ENCODE measurements at places on chromosomes 6 and 20. TPM values are rescaled to one million over a fixed set of nuclear protein-coding genes. Genes with fewer than 3 reads are reported as not detected.

SLC32A1 gene
- total RNA-seq, result 0.09 TPM

MRPL14 gene
- total RNA-seq, result 47.5 TPM

LPA gene
- total RNA-seq, result not detected

SPTLC3 gene
- 6.6 TPM for total RNA-seq

SLPI gene
- 47.4 TPM for total RNA-seq

HLA-DRA gene
- total RNA-seq, result 159 TPM

MOCS1 gene
- total RNA-seq, result 12.9 TPM

OXT gene
- not detected for total RNA-seq

All from left colon (tissue), 2 donors.